ENCODE measurements at places on chromosomes 3 and 15. TPM values are rescaled to one million over a fixed set of nuclear protein-coding genes. Genes with fewer than 3 reads are reported as not detected.

- DNase-seq = no peak
- H3K27me3 ChIP-seq = no peaks in the 10 kb centered on the region
- peaks cover 12% of the 10 kb centered on the region for H3K4me1 ChIP-seq
- no peak overlapping the region for H3K27ac ChIP-seq
These were observed 128.2 kb upstream of the MEF2A start for GRCh38 chr15:99437315-99438223.

Gene FEZF2
- not detected for total RNA-seq

- H3K4me1 ChIP-seq = no peaks in the 10 kb centered on the region
- H3K27ac ChIP-seq = no peak overlapping the region
- no peaks in the 10 kb centered on the region for H3K27me3 ChIP-seq
- H3K36me3 ChIP-seq = no peaks in the 10 kb centered on the region
- H3K4me3 ChIP-seq = no peak overlapping the region
These were observed 136.2 kb downstream of the ITPR1 start for GRCh38 chr3:4629095-4630007.

DNA sequence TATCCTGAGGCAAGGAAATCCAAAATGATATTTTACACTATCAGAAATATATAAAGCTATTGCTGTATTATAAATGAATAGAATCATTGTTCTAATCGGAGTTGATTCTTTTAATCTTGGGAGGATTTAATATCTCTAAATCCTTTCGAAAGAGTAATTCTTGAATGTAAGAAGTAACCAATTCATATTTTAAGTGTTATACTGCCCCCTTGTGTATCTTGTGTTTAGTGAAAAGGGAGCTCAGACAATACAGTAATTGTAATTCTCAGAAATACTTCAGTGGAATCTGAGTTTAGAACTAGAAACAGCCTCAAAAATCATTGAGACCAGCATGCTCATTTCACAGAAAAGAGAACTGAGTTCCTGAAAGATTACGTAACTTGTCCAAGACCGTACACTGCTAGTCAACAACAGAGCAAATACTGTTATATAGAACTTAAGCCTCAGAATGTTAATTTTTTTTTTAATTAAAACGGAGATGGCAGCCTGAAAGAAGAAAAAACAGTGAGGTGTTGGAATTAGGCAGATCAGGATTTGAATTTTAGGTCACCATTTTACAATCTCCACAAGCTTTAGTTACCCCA is 42.9 kb downstream of the PLCH1 start:
- peak; percentile 46 for DNase-seq
- no peaks in the 10 kb centered on the region for H3K4me1 ChIP-seq
- H3K4me3 ChIP-seq = no peak overlapping the region
- no peak overlapping the region for H3K27ac ChIP-seq

- no peaks in the 10 kb centered on the region for H3K27me3 ChIP-seq
- H3K4me1 ChIP-seq = no peaks in the 10 kb centered on the region
- no peak for DNase-seq
- H3K27ac ChIP-seq = no peak overlapping the region
- peaks cover 17% of the 10 kb centered on the region for H3K36me3 ChIP-seq
These were observed 24.8 kb upstream of the PPIB start for GRCh38 chr15:64187396-64188191.

Gene ITIH1
- total RNA-seq = not detected

DNA sequence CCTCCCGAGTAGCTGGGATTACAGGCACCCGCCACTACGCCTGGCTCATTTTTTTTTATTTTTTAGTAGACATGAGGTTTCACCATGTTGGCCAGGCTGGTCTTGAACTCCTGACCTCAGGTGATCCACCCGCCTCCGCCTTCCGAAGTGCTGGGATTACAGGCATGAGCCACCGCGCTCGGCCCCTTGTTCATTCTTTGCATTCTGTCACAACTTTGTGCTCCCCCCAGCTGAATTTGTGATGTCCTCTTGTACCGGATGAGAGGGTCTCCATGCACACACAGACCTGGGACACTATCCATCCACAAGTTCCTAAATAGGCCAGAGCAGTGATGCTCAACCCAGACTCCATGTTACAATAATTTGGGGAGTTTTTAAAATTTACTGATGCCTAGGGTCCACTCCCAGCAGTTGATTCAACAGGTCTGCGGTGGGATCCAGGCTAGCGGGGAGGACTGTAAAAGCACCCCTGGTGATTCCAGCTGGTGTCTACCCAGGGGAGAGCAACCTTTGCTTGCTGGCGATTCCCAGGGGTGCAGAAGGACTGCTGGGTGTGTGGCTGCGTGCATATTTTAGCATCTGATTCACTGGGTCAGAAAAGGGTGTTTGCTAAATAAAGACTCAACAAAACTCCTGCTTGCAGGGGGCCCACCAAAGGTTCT is 1.0 kb downstream of the RASSF1 start:
- H3K27me3 ChIP-seq = no peaks in the 10 kb centered on the region
- H3K4me3 ChIP-seq = no peak overlapping the region
- DNase-seq = no peak
- peaks cover 20% of the 10 kb centered on the region for H3K4me1 ChIP-seq

Gene CHRD
- 0.26 TPM for total RNA-seq
